ENCODE measurements at places on chromosomes 1 and 21.

DNA sequence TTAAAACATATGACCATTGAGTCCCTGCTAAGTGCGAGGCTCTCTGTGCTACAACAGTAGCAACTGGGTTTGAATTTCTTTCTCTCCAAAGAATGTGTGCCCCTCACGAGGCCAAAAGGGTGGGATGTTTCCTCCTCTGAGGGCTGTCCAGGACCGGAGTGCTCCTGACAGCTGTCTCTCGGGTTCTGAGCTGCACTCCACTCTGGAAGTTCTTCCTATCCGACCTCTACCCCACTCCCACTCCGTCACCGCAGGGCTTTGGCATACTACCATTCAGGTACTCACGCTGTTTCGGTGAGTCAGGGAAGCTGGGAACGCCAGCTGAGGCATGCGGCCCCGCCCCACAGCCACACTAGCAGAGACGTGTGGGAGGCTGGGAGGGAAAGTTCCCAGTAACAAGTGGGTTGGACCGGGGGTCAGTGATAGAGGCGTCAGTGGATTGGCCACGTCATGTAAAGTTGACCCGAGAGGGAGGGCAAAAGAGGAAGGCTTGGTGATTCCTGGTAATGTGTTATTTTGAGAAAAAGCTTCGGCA is 705 bp upstream of the SLC50A1 start:
- peak; percentile 54 for DNase-seq

GRCh38 chr1:234495231-234495990 is 16.4 kb upstream of the TARBP1 start:
- peak; percentile 67 for DNase-seq

- no peak for DNase-seq
Measured at GRCh38 chr1:46310321-46310720, 6.8 kb downstream of the UQCRH start.

DNA sequence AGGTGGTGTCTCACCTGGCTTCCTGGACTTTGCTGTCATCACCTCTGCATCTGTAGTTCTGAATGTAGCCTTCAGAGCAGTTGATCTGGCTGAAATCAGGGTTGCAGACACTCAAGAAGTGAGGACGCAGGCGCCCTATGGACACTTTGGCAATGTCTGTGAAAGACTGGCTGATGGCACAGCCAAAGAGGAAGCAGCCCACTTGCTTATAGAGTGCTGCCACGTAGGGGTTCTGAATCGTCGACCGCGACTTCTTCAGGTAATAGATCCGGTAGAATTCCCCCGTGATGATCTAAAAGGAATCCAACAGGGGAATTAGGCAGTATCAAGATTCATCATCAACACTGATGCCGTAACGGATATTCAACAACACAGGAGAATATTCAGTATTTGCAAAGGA is 55.1 kb downstream of the PLPP3 start:
- DNase-seq, result no peak

- no peak for DNase-seq
Measured at GRCh38 chr1:179637211-179637860, 45.7 kb downstream of the TDRD5 start.

- DNase-seq, result no peak
Measured at GRCh38 chr1:11790880-11791715, 14.7 kb downstream of the MTHFR start.

GRCh38 chr1:24554714-24555113 is 1.2 kb upstream of the NCMAP start:
- DNase-seq, result no peak

DNA sequence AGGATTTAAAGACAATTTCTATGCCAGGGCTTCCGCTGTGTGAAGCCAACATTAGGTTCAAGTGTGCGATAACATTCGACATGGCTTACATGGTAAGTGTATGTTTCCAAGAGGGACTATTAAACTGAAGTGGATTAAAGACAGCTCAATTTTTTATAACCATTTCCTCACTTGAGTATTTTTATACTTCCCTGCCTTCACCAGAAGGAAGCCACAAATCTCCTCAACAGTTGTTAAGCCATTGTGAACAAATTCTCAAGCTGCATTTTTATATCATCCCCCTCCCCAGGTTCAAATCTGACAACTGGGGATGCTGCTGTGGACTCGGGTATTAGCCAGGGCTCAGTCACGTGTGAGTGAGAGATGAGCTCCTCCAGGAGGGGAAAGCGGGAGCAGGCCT is 116.3 kb downstream of the RHOU start:
- no peak for DNase-seq

- no peak for DNase-seq
Measured at GRCh38 chr1:6530504-6531160, 23.7 kb downstream of the NOL9 start.

- DNase-seq, result no peak
Measured at GRCh38 chr1:156407344-156407743, 38.3 kb downstream of the RHBG start.

- DNase-seq, result peak; percentile 69
Measured at GRCh38 chr1:225652729-225653462, at the start of gene ENAH. ENAH (minus strand) TSS chr1:225653123; CDS start chr1:225652690, 433 bp downstream.

- DNase-seq, result no peak
Measured at GRCh38 chr1:47434051-47434842, 3.6 kb upstream of the FOXD2 start.

- DNase-seq, result no peak
Measured at GRCh38 chr1:228410015-228410414, 3.4 kb upstream of the TRIM11 start.

- DNase-seq, result no peak
Measured at GRCh38 chr1:12130466-12131130, 36.2 kb upstream of the TNFRSF1B start.

GRCh38 chr21:35005560-35006224 is 43.4 kb downstream of the RUNX1 start:
- no peak for DNase-seq

DNA sequence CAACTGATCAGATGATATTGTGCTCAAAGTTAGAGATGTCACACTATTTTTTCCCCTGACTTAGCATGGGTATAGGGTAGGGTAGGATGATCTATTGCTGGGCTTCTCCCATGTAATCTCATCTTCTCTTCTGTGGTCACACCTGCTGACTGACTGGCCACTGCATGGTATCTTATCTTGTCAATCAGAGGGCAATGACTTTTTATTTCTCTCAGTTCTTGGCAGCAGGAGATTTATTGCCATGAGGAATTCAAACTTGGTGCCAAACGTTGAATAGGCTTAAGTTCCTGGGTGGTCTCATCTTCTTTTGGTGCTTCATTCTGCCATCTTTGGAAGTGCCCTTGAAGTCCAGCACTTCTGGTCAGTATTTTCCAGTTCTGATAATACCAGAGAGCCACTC is 226.4 kb upstream of the POGK start:
- no peak for DNase-seq

GRCh38 chr1:171965777-171966176 is 124.5 kb downstream of the DNM3 start:
- DNase-seq, result no peak

GRCh38 chr21:32641710-32642698 is 29.8 kb upstream of the CFAP298 start:
- no peak for DNase-seq

- DNase-seq, result no peak
Measured at GRCh38 chr1:30586671-30587070, 136.7 kb downstream of the MATN1 start.

DNA sequence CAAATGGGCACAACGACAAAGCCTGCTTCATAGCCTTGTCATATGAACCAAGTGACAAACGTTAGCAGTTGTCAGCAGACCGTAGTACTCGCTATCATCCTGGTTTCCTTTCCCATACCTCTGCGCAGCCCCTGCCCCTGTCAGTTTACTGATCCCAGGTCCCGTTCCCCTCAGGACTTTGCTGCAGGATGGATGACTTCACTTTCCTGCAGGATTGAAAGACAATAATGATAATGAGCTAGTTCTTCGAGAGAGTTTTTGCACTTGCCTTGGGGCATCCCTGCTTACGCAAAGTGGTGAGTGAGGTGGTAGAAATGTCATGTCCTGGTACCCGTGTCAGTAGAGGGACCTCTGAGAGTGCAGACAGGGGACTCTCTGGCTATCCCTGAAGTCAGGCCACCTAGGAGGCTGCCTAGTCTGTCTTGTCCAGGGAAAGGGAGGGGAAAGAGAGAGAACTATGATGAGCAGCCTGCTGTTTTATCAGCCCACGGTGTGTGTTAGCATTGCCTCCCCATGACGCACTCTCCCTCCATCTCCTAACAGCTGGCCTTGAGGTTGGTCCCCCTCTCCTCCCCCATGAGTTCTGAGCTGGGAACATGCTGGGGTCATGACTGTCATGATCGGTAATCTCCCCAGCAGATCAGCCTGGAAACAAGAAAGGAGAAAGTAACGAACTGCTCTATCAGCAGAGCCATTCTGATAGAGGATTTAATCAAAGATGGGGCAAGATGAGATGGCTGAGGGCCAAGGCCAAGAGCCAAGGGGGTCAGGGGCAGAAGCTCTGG is 53.7 kb downstream of the ELK4 start:
- no peak for DNase-seq

DNA sequence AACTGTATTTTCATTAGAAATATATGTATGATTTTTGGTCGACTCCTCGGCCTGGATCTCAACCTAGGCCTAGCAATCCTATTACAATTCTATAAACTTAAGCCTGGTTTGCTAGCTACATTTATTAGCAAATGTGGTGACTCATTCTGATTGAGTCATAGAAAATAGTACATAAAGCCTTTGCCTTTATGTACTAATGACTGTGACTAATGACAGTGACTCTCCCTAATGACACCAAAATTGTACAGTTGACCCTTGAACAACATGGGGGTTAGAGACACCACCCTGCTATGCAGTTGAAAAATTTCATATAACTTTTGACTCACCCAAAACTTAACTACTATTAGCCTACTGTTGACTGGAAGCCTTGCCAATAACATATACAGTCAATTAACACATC is 78.9 kb downstream of the CLEC20A start:
- DNase-seq, result no peak

DNA sequence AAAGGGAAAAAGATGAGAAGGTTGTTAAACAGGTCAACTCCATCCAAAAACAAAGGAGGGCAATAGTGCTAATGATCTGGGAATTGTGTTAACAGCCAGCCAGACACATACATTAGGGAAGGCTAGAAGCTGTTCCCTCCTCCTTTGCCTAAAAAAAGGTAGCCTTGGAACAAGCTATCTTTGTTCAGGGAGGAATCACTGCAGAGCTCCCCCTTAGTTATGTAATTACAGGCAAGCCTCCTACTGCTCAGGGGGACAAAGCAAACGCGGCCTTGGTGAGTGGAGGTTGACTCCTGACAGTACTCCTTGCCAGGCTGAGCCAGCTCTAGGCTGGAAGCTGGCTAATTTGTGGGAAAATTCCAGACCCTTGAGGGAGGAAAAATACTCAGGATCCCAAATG is 97.6 kb downstream of the VAV3 start:
- DNase-seq, result no peak

- no peak for DNase-seq
Measured at GRCh38 chr1:200525090-200525987, 95.2 kb downstream of the KIF14 start.

DNA sequence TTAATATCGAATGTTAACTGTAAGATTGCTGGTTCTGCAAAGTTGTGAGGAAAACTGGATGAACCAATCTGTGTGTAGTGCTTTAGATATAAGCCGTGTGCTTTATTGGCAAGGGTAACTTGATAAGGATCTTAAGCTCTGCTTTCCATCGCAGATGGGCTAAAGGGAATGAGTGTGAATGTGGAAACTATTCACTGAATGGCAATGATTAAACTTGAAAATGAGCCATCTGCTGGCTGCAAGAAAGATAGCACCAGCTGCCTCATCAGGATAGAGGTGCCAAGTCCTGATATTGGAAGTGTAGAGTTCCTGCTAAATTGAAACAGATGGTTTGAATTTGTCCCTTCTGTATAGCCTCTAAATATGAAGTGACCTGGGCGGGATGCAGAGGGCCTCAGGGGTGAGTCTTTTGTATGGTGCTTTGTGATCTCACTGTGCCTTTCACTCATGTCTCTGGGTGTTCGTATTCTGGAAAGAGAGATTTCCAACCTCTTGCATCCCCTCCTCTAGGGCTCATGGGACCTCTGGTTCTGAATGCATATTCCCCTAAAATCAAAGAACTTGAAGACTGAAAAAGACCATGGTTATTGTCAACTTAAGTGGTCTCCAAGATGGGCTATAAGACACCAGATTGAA is 9.2 kb downstream of the FCRL3 start:
- DNase-seq, result peak; percentile 39

DNA sequence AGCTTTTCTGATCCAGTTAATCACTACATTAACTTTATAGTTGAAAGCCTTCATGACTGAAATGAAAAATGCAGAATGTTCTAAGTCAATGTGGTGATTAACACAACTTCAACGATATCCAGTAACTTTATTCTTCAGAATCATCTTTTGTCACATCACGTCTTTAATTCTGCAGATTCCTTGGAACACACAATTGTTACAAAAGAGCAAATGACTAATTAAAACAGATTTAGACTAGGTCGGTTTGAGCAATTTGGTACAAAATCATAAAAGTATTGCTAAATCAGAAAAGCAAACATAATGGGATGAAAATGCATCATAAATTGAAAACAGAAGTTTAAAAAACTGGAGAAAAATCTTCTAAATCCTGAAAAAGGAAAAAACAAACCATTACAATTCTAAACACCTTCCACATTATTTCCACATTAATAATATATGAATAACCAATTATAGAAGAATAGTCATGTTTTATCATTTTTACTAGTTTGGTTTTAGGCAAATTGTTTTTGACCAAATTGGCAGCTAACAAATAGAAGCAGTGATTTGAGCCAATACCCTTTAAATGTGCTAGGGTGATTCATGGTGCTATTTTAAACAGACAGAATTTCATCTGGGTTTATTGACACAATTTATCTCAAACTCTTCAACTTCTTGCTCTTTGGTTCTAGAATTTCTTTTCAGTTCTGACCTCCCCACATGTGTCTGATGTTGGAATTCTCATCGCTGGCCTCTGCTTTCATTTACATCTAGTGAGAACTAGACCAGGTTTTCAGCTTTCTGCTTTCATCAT is 468.1 kb upstream of the PTBP2 start:
- DNase-seq, result no peak

- no peak for DNase-seq
Measured at GRCh38 chr1:235943581-235944114, 76.9 kb upstream of the LYST start.

DNA sequence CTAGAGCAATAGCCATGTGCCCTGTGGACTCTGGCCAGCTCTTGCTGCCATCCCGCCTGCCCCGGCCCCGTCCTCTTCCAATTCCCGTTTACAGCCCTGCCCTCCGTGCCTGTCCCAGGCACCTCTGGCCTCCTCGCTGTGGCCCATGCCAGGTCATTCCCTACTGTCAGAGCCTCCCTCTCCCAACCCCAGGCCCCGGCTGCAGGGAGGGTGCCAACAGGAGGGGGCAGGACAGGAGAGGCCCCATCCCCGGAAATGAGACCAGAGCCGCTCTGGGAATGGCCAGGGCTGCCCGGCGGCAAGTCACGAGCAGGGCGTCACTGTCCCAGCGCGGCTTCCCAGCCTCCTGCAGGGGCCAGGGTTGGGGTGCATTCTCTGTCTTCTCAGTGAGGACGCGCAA is 23.5 kb upstream of the TSPEAR start:
- no peak for DNase-seq

GRCh38 chr1:201254625-201255478 is 28.5 kb upstream of the PKP1 start:
- DNase-seq, result peak; percentile 91

All from GM13977 (cell line).